ENCODE measurements at places on chromosomes 1 and 21. TPM values are rescaled to one million over a fixed set of nuclear protein-coding genes. Genes with fewer than 3 reads are reported as not detected.
A peak's percentile ranks its signal among the peaks of the same experiment; 100 is the strongest.

GRCh38 chr1:46611691-46612221, 4.9 kb downstream of the MOB3C start:
- no peak for DNase-seq

GRCh38 chr1:154418062-154418921, 13.1 kb downstream of the IL6R start:
- DNase-seq: no peak

DNA sequence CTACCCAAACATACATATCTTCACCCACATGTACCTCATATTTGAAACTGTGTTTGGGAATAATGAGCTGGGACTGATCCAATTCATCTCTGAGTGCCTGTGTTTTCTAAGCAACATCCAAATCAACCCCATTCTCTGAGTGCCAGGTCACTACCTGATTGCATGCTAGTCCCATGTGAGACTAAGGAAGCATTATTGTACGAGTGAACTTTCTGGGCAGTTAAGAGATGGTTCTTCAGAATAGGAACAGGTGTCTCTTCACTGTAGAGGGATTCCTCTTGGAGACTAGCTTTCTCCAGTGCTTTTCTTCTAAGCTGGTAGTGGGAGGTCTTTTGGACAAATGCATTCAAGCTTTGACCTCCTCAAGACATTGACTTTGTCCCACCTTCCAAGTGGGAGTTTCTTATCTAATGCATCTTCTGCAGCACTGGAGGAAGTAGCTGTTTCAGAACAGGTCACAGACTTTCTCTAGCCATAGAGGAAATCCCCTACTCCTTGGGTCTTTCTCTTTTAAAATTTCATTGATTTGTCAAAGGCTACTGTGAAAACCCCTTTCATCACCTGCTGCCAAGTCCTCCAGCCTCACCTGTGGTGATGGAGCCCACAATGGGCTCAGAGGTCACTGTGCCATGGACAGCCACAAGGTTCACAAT, 172.0 kb upstream of the KIAA0040 start:
- no peak for DNase-seq

GRCh38 chr1:235642943-235643371, 6.6 kb downstream of the GNG4 start:
- peak; percentile 69 for DNase-seq

GRCh38 chr1:230043081-230043480, 24.0 kb upstream of the GALNT2 start:
- DNase-seq: no peak

GRCh38 chr1:31648641-31649357, 4.1 kb upstream of the PEF1 start:
- no peak for DNase-seq

GRCh38 chr1:201693890-201694607, 134.9 kb upstream of the IPO9 start:
- peak; percentile 71 for DNase-seq

DNA sequence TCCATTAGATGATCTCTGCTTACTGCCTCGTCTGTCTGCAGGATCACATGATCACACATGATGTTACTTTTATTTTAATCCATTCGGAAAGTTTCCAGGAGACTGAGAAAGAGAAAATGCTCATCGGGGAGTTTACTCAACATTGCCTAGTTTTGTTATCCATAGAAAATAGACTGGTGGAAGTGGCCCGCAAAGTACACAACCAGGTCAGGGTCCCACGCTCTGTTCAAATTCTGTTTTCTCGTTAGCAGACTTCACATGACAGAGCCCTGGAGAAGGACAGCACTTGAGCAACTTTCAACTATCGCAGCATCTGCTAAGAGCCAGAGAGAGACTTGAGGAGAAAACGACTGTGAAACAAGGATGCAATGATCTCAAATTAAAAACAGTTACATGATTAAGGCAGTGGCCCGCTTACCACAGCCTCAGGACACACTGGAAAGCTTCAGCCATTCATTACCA, 44.2 kb downstream of the ADAMTS1 start:
- DNase-seq: no peak

GRCh38 chr21:42381347-42381984, 14.4 kb downstream of the TMPRSS3 start:
- peak; percentile 64 for DNase-seq

- DNase-seq: no peak
These were observed 6.6 kb downstream of the NID1 start for GRCh38 chr1:236058141-236058934.

DNA sequence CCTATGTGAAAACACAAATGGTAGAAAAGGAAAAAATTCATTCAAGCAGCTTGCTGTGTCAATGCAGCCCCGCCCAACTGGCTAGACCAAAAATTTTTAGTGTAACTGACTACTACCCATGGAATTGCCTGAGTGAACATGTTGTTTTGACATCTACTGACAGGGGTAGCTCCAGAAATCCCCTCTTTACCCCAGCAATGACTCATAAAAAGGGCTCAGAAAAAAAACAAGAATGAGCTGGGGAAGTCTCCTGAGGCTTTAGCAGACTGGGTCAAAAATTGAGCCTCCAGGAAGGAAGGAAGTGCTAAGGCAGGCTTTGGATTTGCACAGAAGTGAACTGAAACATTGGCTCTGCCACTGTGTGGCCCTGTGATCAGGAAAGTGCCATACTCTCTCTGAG, 24.4 kb upstream of the FGGY start:
- no peak for DNase-seq

GRCh38 chr1:214709241-214709640, 106.2 kb downstream of the CENPF start:
- DNase-seq: no peak

GRCh38 chr1:82562448-82562847, 761.7 kb downstream of the ADGRL2 start:
- no peak for DNase-seq

DNA sequence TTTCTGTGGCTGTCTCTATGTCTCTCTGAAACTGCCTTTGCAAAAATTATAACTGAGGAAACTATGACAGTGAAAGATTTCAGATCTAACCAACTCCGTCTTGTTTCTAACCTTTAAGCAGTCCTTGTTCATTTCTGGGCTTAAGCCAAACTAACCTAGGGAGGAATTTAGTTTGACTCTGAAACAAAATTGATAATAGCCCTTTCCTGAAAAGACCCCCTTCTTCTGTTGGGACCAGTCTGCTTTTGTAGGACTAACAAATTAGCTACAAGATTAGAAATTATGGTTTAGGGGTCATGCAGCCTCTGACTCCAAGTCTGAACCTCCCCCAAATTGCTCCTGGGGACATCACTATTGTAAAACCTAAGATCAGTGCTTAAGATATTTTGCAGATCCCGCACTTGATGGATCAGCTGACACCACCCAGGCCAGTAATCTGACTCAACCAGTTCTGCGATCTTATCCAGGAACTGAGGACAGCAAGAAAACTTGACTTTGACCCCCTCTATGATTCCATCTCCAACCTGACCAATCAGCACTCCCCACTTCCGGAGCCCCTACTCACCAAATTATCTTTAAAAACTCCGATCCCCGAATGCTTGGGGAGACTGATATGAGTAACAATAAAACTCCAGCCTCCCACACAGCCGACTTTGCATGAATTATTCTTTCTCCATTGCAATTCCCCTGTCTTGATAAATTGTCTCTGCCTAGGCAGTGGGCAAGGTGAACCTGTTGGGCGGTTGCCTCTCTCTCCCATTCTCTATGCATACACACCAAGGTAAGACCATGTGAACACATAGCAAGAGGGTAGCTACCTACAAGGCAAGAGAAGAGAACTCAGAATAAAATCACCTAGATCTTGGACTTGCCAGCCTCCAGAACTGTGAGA, 11.1 kb upstream of the TRIM63 start:
- no peak for DNase-seq

DNA sequence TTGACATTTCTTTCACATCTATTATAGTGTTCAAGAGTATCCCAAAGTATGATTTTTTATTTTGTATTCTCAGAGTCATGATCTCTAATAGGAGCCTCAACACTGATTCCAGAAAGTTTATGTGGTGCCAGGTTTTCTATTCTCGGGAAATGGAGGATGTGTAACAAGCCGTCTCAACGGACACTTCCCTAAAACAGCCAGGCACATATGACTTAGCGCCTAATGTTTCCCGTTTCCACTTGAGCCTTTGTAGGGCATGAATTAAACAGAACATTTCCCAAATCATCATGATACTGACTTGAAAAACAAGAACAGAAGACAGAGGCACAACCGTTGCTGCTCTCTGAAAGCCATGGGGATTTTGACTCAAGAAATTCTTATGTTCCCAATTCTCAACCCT, 8.0 kb downstream of the CYYR1 start:
- no peak for DNase-seq

- no peak for DNase-seq
These were observed 72.2 kb upstream of the SLC25A33 start for GRCh38 chr1:9466780-9467758.

- DNase-seq: peak; percentile 71
These were observed 38.4 kb upstream of the CCSAP start for GRCh38 chr1:229381234-229381633.

DNA sequence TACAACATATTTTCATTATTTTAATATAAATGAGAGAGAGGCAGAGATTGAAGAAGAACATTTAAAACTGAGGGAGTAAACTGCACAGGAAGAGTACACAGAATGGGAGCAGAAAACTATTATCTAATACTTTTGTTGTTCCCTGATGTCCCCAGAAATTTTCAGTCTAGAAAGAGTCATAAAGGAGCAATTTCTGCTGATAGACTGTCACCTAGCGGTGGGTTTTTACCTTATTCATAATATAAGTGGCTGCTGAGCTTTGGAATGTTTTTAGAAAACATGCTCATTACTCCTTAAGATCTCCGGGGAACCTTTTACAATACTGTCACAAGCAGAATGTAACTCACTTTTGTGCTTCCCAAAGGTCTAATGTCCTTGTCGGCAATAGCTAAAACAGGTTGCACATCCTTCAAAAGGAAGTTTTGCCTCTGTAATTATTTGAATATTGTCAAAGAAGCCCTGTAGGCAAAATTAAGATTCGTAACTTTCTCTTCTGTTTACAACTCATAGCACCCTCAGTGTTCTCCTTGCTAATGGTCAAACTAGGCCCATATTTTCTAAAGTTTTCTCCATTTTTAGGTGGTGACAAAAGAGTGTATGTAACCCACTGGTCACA, 4.9 kb upstream of the NPL start:
- DNase-seq: peak; percentile 79

DNA sequence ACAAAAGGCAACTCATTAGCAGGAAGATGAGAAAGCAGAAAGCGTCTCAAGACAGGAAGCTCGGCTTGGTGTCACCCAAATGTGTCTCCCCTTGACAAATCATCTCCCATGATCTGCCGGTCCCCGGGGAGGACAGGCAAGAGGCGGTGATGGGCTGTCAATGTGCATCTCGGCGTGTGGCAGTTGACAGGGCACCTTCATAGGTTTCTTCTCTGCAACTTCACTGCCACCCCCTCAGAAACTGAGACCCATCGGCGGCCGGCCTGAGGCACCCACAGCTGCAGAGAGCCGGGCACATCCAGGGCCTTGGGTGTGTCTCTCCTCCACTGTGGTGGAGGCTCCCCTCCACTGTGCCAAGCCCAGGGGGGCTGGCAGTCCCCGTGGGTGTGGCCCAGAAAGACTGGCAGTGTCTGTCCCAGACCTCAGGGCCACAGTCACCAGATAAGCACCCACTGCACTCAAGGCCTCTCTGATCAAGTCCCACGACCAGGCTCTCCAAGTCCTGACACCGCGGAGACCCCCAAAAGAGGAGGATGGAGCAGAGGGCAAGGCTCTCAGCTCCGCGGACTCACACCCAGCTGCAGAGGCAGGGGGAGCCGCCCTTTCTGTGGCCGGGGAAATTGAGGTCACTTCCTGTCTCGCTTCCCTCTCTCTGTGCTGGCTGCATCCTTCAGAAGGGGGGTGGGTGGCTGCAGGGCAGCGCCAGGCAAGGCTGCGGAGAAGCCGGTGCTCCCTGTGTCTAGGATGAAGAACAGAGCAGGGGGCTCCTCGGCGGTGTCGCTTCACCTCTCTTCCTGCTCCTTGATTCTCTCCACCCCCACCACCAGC, 39.6 kb upstream of the LBR start:
- no peak for DNase-seq

DNA sequence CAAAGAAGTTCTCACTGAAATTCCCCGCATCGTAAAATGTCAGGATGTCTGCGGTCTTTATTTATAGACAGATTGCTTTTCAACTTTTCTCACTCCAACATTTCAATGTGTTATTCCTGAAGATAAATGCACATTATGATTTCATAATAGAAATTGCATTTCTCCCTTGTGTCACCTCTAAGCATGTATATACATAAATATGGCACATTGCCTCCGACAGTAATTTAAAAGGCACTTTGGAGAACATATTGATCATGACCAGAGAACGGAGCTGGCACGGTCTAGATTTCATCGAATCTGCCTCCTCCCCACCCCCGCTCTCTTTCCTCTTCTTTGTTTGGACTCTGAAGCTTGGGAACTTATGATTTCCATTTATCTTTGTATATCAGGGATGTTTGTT, 54.9 kb upstream of the IGSF21 start:
- no peak for DNase-seq

DNA sequence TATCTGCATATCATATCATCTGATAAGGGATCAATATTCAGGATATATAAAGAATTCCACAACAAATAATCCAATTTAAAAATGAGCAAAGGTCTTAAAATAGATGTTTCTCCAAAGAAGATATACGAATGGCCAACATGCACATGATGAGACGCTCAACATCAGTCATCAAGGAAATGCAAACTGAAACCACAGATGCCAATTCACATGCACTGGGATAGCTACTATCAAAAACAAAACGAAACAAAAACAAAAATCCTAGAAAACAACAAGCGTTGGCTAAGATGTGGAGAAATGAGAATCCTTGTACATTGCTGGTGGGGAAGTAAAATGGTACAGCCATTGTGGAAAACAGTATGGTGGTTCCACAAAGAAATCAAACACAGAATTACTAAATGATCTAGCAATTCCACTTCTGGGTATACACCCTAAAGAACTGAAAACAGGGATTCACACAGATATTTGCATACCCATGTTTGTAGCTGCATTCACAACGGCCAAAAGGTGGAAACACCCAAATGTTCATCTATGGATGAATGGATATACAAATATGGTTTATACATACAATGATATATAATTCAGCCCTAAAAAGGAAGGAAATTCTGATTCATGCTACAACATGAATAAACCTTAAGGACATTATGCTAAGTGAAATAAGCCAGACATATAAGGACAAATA, 79.4 kb downstream of the PCSK9 start:
- DNase-seq: no peak

DNA sequence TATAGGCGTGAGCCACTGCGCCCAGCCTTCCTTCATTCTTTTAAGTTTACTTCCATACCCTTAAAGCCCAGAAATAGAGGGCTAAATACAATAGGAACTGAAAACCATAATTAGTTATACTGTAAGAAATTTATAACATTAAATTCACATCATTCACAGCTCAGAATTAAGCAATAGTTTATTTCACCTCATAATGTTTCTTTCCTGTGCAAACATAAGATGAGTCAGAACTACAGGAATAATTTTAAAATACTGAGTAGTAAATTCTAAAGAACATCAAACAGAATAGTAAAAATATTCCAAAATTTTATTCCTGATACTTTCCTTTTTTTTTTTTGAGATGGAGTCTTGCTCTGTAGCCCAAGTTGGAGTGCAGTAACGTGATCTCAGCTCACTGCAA, 24.1 kb downstream of the POGZ start:
- no peak for DNase-seq

The OR14K1 gene
- not detected for total RNA-seq

The VSIG8 gene
- not detected for total RNA-seq

The C1orf94 gene
- total RNA-seq: 5.3 TPM

The SNIP1 gene
- total RNA-seq: 13.3 TPM

The C1orf185 gene
- not detected for total RNA-seq

The RNF207 gene
- total RNA-seq: 2.9 TPM

The TMCC2 gene
- total RNA-seq: 9.9 TPM

The PRELP gene
- total RNA-seq: 0.03 TPM

The PTAFR gene
- 0.76 TPM for total RNA-seq

The LCE2B gene
- not detected for total RNA-seq

The ADAM30 gene
- not detected for total RNA-seq

The BRINP2 gene
- total RNA-seq: 0.16 TPM

The SPATA46 gene
- not detected for total RNA-seq

The AVPR1B gene
- not detected for total RNA-seq

Measured in GM23338 (cell line).